Stimulated activated CD8-positive, alpha-beta memory T cell treated with anti-CD3 and anti-CD28 coated beads, Interleukin-7, amount 100 ng/mL, for 1 hour (primary cell): ENCODE measurements at places on chromosomes 1 and 21.

- no peak for DNase-seq
Observed at GRCh38 chr1:44405798-44406736, 1.0 kb downstream of the RNF220 start.

- DNase-seq, result no peak
Observed at GRCh38 chr1:74005533-74005932, 192.4 kb downstream of the LRRIQ3 start.

DNA sequence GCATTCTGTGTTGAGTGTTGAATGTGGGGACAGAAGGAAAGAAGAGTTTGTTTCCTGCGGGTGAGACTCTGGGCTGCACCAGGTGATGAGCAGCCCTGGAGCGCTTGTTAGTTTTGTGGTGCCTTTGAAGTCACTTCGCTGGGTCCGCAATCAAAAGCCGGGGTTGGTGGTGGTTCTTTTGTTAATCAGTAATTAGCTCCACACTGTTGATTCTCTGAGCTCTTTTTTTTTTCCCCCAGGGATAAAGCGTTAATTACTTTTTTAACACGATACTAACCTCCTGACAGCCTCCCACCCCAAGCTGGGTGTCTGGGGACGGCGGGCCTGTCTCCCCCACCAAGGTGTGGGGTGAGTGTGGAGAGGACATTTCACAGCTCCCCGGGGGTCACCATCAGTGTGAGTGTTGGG, 56.6 kb downstream of the AGPAT3 start:
- DNase-seq, result no peak

- no peak for DNase-seq
Observed at GRCh38 chr1:22803833-22804232, 93.2 kb downstream of the EPHB2 start.

- DNase-seq, result no peak
Observed at GRCh38 chr1:228430243-228430642, 13.6 kb upstream of the TRIM17 start.

- no peak for DNase-seq
Observed at GRCh38 chr1:244112041-244112440, 61.0 kb downstream of the ZBTB18 start.

- no peak for DNase-seq
Observed at GRCh38 chr1:166972193-166972592, 3.1 kb downstream of the ILDR2 start.

- no peak for DNase-seq
Observed at GRCh38 chr1:9720785-9721605, 69.5 kb downstream of the PIK3CD start.

GRCh38 chr1:165632152-165632469, 1.1 kb downstream of the MGST3 start:
- no peak for DNase-seq

GRCh38 chr1:161481624-161482392, 23.4 kb upstream of the FCGR2A start:
- DNase-seq, result no peak
